ENCODE measurements at places on chromosomes 1 and 21.

DNA sequence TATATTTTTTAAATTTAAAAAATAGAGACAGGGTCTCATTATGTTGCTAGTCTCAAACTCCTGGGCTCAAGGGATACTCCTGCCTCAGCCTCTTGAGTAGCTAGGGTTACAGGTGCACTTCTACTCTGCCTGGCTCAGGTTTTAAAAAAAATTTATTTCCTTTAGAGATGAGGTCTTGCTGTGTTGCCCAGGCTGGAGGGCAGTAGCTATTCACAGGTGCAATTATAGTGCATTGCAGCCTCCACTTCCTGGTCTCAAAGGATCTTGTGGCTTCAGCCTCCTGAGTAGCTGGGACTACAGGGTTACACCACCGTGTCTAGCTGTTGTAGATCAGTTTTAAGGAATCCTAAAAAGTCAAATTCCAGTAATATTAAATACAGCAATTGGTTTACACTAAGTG, 5.0 kb downstream of the RNF11 start:
- peak; percentile 11 for DNase-seq

DNA sequence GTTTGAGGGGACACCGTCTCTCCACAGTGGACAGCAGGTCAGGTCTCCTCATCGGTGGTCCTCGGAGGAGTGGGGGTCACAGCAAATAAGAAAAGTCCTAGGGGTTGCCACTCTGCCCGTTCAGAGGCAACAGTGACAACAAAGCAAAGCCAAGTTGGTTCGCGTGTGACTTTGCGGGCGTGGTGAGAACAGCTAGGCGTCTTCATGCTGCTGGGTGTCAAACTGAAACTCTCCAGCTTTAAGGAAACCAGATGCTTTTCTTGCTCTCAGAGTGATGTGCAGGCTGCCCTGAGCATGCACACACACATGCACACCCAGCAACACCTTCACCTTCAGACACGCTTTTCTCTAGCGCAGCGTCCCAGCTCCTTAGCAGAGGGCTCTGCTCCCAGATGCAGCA, 70.1 kb upstream of the ARHGEF16 start:
- DNase-seq = no peak

GRCh38 chr1:43530483-43531106, at the start of gene PTPRF:
TSS of gene PTPRF (plus strand) at chr1:43530883. CDS start at chr1:43545076, 14,193 bp downstream.
- peak; percentile 64 for DNase-seq

- DNase-seq = peak; percentile 97
Observed at GRCh38 chr1:26111530-26112406, at the start of gene PDIK1L. TSS of gene PDIK1L (plus strand) at chr1:26111824. CDS start at chr1:26114309, 2,485 bp downstream.

- DNase-seq = no peak
Observed at GRCh38 chr1:203915811-203916210, 54.4 kb downstream of the SNRPE start.
